ENCODE measurements at places on chromosomes 13 and 19. TPM values are rescaled to one million over a fixed set of nuclear protein-coding genes. Genes with fewer than 3 reads are reported as not detected.

DNA sequence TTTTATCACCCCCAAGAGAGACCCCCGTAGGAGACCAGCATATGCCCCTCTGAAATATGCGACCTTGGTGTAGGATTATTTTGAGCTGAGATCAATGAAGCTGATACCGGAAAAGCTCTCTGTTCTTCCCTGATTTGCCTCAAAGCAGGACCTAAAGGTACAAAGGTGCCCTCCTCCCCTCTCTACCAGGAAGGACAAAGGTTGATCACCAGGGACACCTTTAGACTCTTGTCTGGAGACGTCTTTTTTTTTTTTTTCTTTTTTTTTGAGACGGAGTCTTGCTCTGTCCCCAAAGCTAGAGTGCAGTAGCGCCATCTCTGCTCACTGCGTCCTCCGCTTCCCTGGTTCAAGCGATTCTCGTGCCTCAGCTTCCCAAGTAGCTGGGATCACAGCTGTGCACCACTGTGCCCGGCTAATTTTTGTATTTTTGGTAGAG lies 792 bp upstream of the PEX11G start:
- DNase-seq: no peak

GRCh38 chr19:34808566-34808965 lies 35.6 kb upstream of the ZNF599 start:
- DNase-seq: peak; percentile 9

The CCL25 gene
- not detected for total RNA-seq

GRCh38 chr19:34229721-34230120 lies 24.6 kb upstream of the GARRE1 start:
- DNase-seq: no peak

The KCNN1 gene
- total RNA-seq: not detected

Data from epithelial cell of proximal tubule (primary cell).